ENCODE measurements at places on chromosomes 2 and 18.
A peak's percentile ranks its signal among the peaks of the same experiment; 100 is the strongest.

GRCh38 chr2:135657806-135658582 lies 83.7 kb upstream of the UBXN4 start:
- no peak overlapping the region for H3K4me3 ChIP-seq
- no peaks in the 10 kb centered on the region for H3K4me1 ChIP-seq
- H3K27ac ChIP-seq = no peak overlapping the region
- H3K36me3 ChIP-seq = peaks cover 7% of the 10 kb centered on the region
- H3K27me3 ChIP-seq = no peaks in the 10 kb centered on the region

- no peak for DNase-seq
- no peaks in the 10 kb centered on the region for H3K27me3 ChIP-seq
- H3K36me3 ChIP-seq = no peaks in the 10 kb centered on the region
- H3K4me3 ChIP-seq = no peak overlapping the region
- no peaks in the 10 kb centered on the region for H3K4me1 ChIP-seq
These were observed 616.1 kb upstream of the PKDCC start for GRCh38 chr2:41431756-41432155.

DNA sequence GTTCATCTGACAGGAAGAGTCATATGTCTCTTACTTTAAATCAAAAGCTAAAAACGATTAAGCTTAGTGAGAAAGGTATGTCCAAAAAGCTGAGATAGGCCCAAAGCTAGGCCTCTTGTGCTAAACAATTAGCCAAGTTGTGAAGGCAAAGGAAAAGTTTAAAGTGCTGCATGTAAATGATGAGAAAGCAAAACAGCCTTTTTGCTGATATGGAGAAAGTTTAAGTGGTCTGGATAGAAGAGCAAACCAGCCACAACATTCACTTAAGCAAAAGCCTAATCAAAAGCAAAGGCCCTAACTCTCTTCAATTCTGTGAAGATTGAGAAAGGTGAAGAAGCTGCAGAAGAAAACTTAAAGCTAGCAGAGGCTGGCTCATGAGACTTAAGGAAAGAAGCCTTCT lies 511.3 kb upstream of the FAM98A start:
- DNase-seq = no peak
- no peak overlapping the region for H3K4me3 ChIP-seq
- no peaks in the 10 kb centered on the region for H3K36me3 ChIP-seq
- H3K27ac ChIP-seq = no peak overlapping the region
- H3K27me3 ChIP-seq = no peaks in the 10 kb centered on the region

- H3K27ac ChIP-seq = no peak overlapping the region
- H3K36me3 ChIP-seq = no peaks in the 10 kb centered on the region
- no peaks in the 10 kb centered on the region for H3K27me3 ChIP-seq
These were observed 317.4 kb upstream of the ETAA1 start for GRCh38 chr2:67079729-67080128.

DNA sequence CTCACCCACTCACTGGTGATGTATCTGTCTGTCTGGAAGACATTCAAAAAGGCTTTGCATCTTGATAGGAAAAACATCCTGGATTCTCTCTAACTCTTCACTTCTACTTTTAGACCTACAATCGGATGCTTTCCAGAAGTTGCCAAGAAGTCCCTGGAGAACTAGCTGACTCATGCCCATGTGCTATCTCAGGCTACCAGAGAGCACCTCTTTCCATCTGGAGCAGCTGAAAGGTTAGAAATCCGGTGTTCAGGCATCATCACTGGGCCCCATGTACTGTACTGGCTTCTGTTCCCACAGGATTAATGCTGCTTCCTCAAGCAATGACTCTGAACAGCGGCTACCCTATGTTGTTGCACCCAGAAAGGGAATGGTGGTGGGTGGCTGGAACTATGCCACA lies 259.0 kb downstream of the NBAS start:
- DNase-seq = peak; percentile 62
- H3K27ac ChIP-seq = no peak overlapping the region
- no peak overlapping the region for H3K4me3 ChIP-seq

GRCh38 chr2:3434654-3435053 lies 55.2 kb downstream of the TRAPPC12 start:
- H3K36me3 ChIP-seq = peaks cover 25% of the 10 kb centered on the region
- no peak for DNase-seq
- H3K27me3 ChIP-seq = no peaks in the 10 kb centered on the region
- H3K4me1 ChIP-seq = no peaks in the 10 kb centered on the region

DNA sequence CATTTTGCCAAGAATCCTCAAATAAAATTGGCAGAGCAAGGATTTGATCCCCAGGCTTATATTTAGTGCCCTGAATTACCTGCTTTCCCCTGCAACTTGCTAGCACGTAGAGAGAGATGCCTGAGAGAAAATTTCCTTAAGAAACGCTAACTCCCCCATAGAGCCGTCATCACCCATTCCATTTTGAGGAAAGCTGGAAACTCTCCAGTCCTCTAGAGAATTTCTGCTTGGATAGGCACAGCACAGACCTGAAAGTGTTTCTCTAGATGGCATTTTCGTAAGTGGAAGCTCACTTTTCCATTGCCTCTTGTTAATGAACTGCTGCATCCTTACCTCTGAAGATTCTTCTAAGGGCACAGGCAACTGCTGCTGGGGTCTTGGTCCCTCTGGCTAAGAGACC lies 277.8 kb upstream of the SIX2 start:
- H3K4me3 ChIP-seq = no peak overlapping the region
- H3K36me3 ChIP-seq = no peaks in the 10 kb centered on the region
- H3K27ac ChIP-seq = no peak overlapping the region
- no peaks in the 10 kb centered on the region for H3K27me3 ChIP-seq

DNA sequence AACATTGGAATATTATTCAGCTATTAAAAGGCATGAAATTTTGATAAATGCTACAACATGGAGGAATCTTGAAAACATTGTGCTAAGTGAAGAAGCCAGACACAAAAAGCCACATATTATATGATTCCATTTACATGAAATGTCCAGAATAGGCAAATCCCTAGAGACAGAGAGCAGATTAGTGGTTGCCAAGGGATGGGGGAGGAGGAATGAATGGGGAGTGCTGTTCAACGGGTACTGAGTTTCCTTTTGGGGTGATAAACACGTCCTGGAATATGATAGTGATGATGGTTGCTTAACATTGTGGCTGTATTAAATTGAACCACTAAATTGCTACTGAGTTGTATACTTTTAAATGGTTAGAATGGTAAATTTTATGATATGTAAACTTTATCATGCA lies 8.9 kb upstream of the TWSG1 start:
- no peak for DNase-seq
- H3K4me1 ChIP-seq = peaks cover 3% of the 10 kb centered on the region
- H3K4me3 ChIP-seq = no peak overlapping the region
- no peaks in the 10 kb centered on the region for H3K36me3 ChIP-seq
- H3K27ac ChIP-seq = no peak overlapping the region
- H3K27me3 ChIP-seq = no peaks in the 10 kb centered on the region

GRCh38 chr2:233456111-233456510 lies 101.8 kb downstream of the DGKD start:
- no peak overlapping the region for H3K27ac ChIP-seq
- H3K27me3 ChIP-seq = no peaks in the 10 kb centered on the region
- DNase-seq = no peak
- H3K4me1 ChIP-seq = no peaks in the 10 kb centered on the region

DNA sequence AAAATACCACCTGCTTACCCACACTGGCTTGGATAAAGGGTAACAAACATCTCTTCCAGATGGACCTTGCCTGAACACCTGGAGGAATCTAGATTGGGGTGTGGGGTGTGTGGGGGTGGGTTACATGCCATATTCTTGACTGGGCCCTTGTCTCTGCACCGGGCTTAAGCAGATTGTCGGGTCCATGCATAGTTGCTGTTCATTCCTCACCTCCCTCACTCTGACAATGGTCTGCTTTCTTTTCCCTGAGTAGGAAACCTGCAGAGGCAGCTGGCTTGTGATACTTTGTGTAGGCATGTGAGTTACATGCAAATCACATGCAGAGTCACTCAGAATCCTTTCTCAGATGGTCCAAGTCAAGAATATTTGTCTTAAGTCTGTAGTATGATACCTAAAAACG lies 112.8 kb upstream of the GLS start:
- H3K4me1 ChIP-seq = no peaks in the 10 kb centered on the region
- H3K27ac ChIP-seq = no peak overlapping the region
- no peaks in the 10 kb centered on the region for H3K36me3 ChIP-seq
- H3K4me3 ChIP-seq = no peak overlapping the region

DNA sequence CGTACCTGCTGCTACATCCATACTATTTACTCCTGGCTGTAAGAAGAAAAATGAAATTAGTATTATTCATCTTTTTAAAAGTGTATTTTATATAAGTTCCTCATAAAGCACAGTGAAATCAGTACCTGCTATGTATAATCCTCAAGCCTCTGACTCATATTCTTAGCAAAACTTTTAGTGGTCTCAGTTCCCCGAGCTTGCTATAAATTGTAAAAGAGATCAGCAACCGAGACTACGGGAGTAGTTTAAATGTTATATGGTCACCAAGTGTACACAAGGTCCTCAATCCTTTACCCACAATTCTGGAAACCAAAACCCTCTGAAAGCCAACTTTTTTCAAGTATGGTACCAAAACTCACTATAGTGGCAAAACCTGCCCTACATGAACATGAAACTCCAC lies 24.2 kb downstream of the PRPF40A start:
- H3K27ac ChIP-seq = no peak overlapping the region
- no peak overlapping the region for H3K4me3 ChIP-seq
- peaks cover 35% of the 10 kb centered on the region for H3K36me3 ChIP-seq
- H3K4me1 ChIP-seq = peaks cover 1% of the 10 kb centered on the region
- H3K27me3 ChIP-seq = no peaks in the 10 kb centered on the region

- no peak overlapping the region for H3K27ac ChIP-seq
- peak; percentile 57 for DNase-seq
- no peaks in the 10 kb centered on the region for H3K4me1 ChIP-seq
These were observed 196.9 kb upstream of the CWC22 start for GRCh38 chr2:180203972-180204371.

GRCh38 chr2:233124421-233125080 lies 64.4 kb downstream of the INPP5D start:
- no peaks in the 10 kb centered on the region for H3K36me3 ChIP-seq
- H3K27ac ChIP-seq = no peak overlapping the region
- no peak overlapping the region for H3K4me3 ChIP-seq
- no peak for DNase-seq

- H3K36me3 ChIP-seq = no peaks in the 10 kb centered on the region
- H3K27ac ChIP-seq = no peak overlapping the region
- DNase-seq = peak; percentile 31
These were observed 4.8 kb downstream of the PSMD14 start for GRCh38 chr2:161312996-161313395.

DNA sequence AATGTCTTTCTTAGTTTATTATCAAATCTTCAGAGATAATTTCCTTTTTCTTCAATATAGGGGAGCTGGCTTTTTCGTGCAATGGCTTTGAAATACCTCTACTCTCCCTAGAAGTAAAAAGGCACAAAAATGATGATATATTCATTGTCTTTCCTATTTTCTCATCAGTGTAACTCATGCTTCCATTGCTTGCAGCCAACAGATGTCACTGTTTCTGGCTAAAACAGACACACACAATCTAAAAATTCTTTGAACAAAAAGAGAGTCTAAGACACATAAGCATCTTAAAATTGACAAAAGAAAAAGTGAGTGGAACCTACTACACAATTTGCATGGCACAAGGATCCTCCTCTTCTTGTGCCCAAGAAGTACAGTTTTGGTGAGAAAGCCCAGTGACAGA lies 448.7 kb upstream of the VRK2 start:
- no peak overlapping the region for H3K4me3 ChIP-seq
- no peaks in the 10 kb centered on the region for H3K36me3 ChIP-seq
- H3K4me1 ChIP-seq = no peaks in the 10 kb centered on the region
- no peaks in the 10 kb centered on the region for H3K27me3 ChIP-seq

DNA sequence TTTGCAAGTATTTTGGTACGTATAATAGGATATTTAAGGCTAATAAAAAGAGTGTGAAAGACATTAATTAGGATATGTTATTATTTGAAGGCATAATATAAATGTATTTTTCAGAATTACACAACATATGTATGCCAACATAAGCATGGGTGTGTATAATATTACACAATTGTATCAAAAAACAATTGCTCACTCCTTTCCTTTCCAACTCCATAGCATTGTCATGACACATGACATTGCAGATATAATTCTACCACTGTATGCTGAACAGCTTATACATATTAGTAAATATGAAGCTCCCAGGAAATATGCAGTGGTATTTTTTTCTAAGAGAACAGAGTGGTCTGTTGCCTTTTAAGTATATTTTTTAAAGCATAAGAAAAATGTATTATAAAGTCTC lies 593.1 kb downstream of the TMX3 start:
- H3K4me3 ChIP-seq = no peak overlapping the region
- H3K36me3 ChIP-seq = no peaks in the 10 kb centered on the region
- no peaks in the 10 kb centered on the region for H3K4me1 ChIP-seq
- H3K27ac ChIP-seq = no peak overlapping the region
